Osteocyte (in vitro differentiated cells): ENCODE measurements at places on chromosomes 6 and 20. TPM values are rescaled to one million over a fixed set of nuclear protein-coding genes. Genes with fewer than 3 reads are reported as not detected.

- H3K4me3 ChIP-seq: no peak overlapping the region
- DNase-seq: no peak
- no peaks in the 10 kb centered on the region for H3K27me3 ChIP-seq
- no peak overlapping the region for H3K27ac ChIP-seq
- no peaks in the 10 kb centered on the region for H3K4me1 ChIP-seq
- H3K36me3 ChIP-seq: no peaks in the 10 kb centered on the region
These were observed 183.0 kb downstream of the SAMD5 start for GRCh38 chr6:147691446-147691845.

- peaks cover 15% of the 10 kb centered on the region for H3K4me1 ChIP-seq
- peaks cover 12% of the 10 kb centered on the region for H3K36me3 ChIP-seq
- H3K27ac ChIP-seq: no peak overlapping the region
These were observed 43.1 kb downstream of the ALDH5A1 start for GRCh38 chr6:24537771-24538385.

SKIC2 gene
- total RNA-seq: 69.3 and 84.3 TPM in 2 replicates

DNA sequence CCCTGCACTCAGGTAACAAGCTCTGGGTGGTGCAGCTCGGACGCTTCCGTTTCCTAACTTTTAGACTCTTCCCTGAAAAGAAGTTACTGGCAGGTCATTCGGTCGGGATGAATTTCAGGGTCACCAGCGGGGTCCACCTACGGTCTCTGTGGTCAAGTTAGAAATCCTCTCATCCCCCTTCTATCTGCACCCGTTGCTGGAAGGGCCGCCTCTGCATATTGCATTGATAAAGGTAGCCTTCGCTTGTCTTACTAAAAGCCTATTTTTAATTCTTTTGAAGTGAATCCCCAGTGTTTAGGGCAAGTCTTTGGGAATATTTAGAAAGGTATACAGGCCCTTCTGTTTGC is 47.3 kb downstream of the LRRN4 start:
- no peak for DNase-seq
- H3K4me3 ChIP-seq: peak overlapping the region; percentile 92
- H3K4me1 ChIP-seq: peaks cover 28% of the 10 kb centered on the region
- peak overlapping the region; percentile 87 for H3K27ac ChIP-seq
- H3K27me3 ChIP-seq: no peaks in the 10 kb centered on the region
- peaks cover 10% of the 10 kb centered on the region for H3K36me3 ChIP-seq

- H3K27me3 ChIP-seq: no peaks in the 10 kb centered on the region
- H3K27ac ChIP-seq: no peak overlapping the region
- DNase-seq: no peak
- no peaks in the 10 kb centered on the region for H3K36me3 ChIP-seq
- peaks cover 2% of the 10 kb centered on the region for H3K4me1 ChIP-seq
- H3K4me3 ChIP-seq: no peak overlapping the region
These were observed 37.8 kb upstream of the RNF144B start for GRCh38 chr6:18349386-18349785.

GRCh38 chr20:24499472-24499871 is 30.0 kb downstream of the SYNDIG1 start:
- no peak overlapping the region for H3K27ac ChIP-seq
- H3K27me3 ChIP-seq: no peaks in the 10 kb centered on the region
- no peak for DNase-seq
- H3K4me3 ChIP-seq: no peak overlapping the region

GRCh38 chr6:26457264-26457805 is 420 bp upstream of the BTN2A1 start:
- H3K27ac ChIP-seq: peak overlapping the region; percentile 100
- H3K4me3 ChIP-seq: peak overlapping the region; percentile 99
- no peak for DNase-seq
- H3K27me3 ChIP-seq: no peaks in the 10 kb centered on the region
- H3K36me3 ChIP-seq: peaks cover 25% of the 10 kb centered on the region
